ENCODE measurements at places on chromosomes 1 and 21. TPM values are rescaled to one million over a fixed set of nuclear protein-coding genes. Genes with fewer than 3 reads are reported as not detected.

The PLCH2 gene
- total RNA-seq, result not detected

GRCh38 chr21:44000360-44000759 lies 11.7 kb upstream of the TRAPPC10 start:
- DNase-seq, result no peak

DNA sequence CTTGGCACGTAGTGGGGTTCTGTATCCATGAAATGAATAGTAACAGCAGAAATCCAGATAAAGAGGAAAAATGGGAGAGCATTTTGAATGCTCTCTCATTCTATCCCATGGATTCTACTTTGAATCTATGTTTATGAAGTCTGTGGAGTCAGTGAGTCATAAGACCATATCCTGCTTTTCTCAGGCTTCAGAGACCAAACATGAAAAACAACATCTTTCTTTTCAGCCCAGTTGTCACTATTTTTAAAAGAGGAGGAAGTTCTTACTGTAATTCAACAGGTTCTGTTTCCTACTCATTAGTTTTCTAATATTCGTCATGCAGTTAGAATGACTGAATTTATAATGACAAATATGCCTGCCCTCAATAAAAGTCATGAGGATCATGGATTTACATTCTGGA lies 39.4 kb upstream of the CD55 start:
- DNase-seq, result peak; percentile 52

- DNase-seq, result peak; percentile 58
These were observed 9.5 kb upstream of the ID3 start for GRCh38 chr1:23568608-23569383.

DNA sequence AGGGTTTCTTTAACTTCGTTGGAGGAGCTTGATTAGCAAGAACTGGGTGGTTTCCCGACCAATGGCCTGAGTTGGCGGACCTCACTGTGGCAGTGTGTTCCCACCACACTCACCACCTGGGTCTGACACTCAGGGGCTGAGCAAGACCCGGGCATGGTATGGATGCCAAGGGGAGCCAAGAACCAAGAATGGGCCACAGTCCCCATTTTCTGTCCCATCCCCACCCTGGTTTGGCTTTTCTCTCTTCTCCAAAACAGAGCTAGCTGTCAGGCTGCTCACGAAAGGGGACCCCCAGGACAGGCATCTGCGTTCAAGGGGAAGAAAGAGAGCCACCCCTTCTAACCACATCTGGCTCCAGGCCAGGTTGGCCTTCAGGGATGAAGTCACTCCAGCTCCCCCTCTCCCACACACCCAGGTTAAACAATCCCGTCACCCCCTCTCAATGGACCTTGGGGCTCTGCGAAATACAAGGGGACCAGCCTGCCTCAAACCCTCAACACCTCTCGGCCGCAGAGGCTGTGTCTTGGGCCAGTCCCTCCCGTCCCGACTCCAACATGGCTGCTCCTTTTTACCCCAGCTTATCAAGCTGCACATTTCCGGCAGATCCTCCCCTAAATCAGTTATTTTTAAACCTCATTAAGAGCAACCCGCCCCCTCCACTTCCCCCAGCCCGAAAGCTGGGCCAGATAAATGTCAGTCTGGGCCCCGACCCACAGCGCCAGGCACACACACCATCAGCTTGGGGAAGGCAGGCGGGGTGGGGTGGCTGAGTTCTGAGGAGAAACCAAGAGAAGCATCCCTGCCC lies 3.4 kb downstream of the TAGLN2 start:
- DNase-seq, result no peak

GRCh38 chr1:205528887-205529825 lies 24.7 kb downstream of the CDK18 start:
- DNase-seq, result peak; percentile 76

DNA sequence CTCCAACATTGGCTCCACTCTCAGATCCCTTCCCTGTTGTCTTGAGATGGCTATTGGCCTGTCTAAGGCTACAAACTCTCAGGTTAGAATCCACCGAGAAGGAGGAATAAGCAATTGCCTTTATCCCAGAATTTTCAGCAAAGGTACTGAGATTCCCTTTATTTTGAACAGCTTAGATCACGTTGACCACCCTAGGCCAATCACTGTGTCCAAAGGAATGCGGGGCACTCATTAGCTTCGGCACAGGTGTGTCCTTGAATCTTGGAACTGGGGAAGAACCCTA lies 6.9 kb downstream of the S100A11 start:
- no peak for DNase-seq

The C8A gene
- total RNA-seq, result not detected

DNA sequence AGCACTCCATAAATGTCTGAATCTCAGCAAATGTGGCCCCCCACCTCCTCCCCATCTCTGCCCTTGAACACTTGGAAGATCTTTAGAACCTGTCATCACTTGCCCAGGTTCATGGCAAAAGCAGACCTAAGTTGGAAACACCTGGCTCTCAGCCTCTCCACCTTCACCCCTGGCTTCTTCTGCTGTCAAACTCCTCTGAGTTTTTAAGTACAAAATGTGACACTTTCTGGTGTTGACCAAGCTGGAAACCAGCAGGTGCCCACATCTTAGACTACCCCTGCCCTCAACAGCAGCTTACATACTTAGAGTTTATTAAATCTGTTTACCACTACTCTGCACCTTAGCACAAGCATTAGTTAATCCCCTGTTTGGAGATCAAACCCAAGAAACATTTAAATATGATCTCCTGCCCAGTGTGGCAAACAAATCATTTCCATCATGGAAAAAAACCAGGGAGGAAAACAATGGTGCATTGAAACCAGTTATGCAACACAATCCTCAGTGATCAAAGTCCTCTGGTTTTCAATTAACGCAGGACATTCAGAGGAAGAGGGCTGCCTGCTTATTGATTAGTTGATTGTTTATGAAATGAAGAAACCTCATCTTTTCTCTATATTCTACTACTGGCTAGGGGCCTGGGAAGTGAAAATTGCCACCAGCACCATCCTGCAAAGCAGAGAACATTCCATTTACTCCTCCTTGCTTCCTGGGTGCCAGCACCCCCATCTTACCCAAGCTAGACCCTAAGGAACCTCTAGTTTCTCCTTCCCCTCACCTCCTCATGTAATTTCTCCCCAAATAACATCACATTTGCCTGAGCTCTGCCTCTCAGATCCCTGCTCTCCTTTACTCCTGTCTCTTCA lies 139.4 kb upstream of the RAB4A start:
- DNase-seq, result no peak

DNA sequence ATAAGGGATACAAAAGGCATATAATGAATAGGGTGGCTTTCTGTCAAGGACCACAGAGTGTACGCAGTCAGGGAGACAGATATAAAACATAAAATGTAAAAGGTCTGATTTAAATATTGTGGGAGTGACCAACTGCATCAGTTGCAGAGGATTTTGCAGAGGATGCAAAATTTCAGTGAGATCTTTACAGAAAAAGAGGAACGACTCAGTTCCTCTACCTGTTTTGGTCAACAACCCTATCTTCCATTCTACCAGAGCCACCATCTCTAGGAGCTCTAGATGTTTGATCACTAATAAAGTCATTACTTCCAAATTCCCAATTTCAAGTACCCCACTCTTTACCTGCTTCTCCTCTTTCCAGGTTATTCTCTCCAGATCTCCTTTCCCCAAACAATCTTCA lies 16.5 kb downstream of the SOD1 start:
- no peak for DNase-seq

The ADGRB2 gene
- total RNA-seq, result 15.8 TPM

The AADACL3 gene
- not detected for total RNA-seq

GRCh38 chr1:30923597-30923996 lies 15.0 kb upstream of the SDC3 start:
- no peak for DNase-seq

All from SJSA1 (cell line).